Stimulated activated CD4-positive, alpha-beta T cell treated with anti-CD3 and anti-CD28 coated beads, Interleukin-15, amount 100 ng/mL, for 48 hours (primary cell): ENCODE measurements at places on chromosomes 5 and 9.

DNA sequence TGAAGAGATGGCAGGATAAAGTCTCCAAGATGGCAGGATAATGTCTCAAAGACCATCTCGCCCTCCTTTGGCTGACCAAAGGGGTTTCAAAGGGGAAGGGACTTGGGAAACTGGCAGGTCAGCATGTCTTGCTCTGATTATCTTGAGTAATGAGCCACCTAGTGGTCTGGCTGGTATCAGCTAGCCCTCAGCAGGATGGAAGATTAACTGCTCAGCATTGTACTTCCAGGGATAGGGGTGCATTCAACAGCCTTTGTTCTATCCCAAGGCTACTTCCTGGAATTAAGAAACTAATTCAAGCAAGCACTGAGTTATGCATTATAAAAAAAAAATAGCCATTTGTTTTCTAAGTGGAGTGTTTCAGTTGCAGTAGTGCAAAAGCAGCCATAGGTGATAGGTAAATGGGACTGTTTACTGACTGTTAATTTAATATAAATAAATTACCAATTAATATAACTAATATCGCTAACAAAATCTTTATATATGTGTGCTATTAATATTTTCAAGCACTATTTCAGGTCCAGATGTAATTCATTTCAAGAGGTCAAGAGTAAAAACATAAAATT is 555.5 kb downstream of the CDH9 start:
- no peak for DNase-seq

- DNase-seq: no peak
Measured at GRCh38 chr9:130090915-130091314, 37.2 kb downstream of the GPR107 start.

- DNase-seq: no peak
Measured at GRCh38 chr9:34651321-34651720, 664 bp upstream of the IL11RA start.

DNA sequence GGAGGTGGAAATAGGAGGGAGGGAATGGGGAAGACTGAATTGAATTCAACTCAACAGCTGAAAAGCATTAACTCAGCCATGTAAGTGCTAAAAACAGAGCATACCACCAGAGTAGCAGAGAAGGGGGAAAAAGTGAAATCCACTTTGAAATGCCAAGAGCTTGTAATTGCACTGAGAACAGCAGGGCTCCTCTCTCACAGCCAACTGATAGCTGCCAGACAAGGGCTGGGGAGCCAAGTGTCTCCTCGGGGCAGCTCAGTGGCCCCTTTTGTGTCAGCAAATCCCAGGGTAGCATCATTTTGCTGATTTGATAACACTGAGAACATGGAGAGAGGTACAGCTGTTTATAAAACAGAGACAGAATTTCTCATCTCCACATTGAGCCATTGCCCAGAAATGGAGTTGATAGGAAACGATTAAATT is 182.5 kb downstream of the FRMD3 start:
- DNase-seq: no peak

- no peak for DNase-seq
Measured at GRCh38 chr5:141840280-141840812, 37.9 kb downstream of the PCDH1 start.

GRCh38 chr9:91419222-91420191 is 4.1 kb downstream of the NFIL3 start:
- peak; percentile 42 for DNase-seq

- no peak for DNase-seq
Measured at GRCh38 chr5:107474361-107474715, 196.4 kb downstream of the EFNA5 start.

DNA sequence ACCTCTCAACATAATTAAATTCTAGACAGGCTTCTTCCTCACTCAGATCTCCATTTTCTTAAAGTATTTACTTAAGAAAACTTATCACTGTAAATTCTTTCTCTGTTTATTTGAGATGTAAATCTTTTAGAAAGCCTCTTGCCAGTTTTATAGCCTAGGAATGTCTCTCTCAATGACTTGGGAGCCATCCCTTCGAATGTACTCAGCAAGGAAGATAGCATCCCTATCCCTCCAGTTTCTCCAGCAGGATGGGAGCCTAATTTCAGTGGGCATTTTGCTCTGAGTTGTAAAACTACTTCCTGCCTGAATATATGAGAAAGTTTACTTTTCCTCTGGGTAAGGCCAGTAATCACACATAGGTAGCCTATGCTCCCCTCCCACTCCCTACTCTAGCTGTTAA is 558.5 kb upstream of the ARRDC3 start:
- no peak for DNase-seq

- DNase-seq: no peak
Measured at GRCh38 chr9:122179054-122179689, 19.5 kb downstream of the MORN5 start.

GRCh38 chr5:86228147-86228546 is 389.6 kb upstream of the COX7C start:
- no peak for DNase-seq

- no peak for DNase-seq
Measured at GRCh38 chr9:107638521-107639310, 149.1 kb upstream of the KLF4 start.

- no peak for DNase-seq
Measured at GRCh38 chr5:138616508-138616907, 41.3 kb upstream of the HSPA9 start.

DNA sequence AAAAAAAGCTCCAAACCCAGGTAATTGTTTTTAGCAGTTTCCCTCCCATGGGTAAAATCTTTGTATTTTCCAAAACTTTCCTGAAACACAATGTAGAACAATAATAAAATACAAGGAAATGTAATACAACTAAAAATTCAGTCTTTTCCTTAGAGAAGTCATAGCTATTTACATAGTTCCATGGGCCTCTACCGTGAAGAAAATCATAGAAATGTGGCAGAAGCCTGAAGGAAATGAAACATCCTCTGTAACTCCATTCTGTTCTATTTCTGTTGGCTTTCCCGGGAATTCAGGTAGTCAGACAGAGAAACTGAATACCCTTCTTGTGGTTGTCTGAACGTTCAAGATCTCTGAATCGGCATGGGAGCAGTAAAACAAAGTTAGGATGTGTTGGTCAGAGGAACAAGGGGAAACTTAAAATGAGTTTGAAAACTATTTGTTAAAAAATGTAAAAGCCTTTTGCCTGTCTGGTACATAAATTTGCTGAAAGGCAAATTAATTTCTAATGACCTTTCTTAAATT is 202.4 kb upstream of the ZNF608 start:
- no peak for DNase-seq

DNA sequence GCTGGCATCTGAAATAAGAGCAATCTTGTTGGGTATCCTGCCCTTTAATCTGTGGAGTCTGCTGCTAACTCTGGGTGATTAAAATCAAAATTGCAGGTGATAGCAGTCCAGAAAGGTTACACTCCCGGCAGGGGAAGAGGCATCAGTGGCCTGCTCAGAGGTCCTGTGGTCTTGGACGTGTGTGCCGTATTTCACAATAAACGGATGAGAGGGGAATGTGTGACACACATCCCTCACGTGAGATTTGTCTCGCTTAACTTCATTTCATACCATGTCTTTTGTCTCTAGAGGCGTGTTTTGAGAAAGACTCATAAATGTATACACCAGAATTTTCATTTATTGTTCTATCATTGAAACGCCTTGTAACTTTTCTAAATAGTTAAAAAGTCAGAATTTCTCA is 36.6 kb downstream of the FAM240B start:
- DNase-seq: no peak

GRCh38 chr5:31770998-31771397 is 132.1 kb downstream of the PDZD2 start:
- DNase-seq: no peak

DNA sequence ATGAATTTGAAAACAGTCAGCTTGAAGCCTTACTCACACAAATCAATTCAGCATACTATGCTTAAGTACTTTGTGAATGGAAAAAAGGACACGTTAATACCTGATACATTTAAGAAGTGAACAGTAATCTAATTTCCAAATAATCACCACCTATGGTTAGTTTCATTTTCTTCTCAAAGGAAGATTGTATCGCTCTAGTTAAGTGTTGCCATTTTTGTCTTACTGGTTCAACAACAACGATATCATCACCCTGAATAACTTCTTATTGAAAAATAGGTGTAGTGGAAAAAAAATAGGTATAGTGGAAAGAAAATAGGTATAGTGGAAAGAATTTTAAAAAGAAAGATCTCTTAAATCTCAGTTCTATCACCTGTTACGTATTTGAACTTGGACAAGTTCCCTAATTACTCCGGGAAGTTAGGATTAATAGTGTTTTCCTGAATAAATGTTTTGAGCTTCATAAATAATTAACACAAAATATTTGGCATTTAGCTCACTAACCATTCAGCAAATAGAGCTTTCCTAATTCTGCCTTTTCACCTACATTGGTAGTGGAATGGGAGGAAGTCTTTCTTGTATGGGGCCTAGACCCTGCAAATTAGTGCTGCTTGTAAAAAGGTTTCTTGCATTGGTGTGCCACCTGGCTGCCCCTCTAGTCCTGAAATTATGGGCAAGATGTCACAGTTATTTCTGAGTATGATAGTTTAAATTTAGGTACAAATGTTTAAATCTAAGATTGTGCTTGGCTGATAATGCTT is 502.6 kb upstream of the NMUR2 start:
- DNase-seq: no peak

- no peak for DNase-seq
Measured at GRCh38 chr5:73698011-73698410, 72.0 kb downstream of the ARHGEF28 start.

- DNase-seq: no peak
Measured at GRCh38 chr5:172907657-172908056, 51.6 kb upstream of the RPL26L1 start.

DNA sequence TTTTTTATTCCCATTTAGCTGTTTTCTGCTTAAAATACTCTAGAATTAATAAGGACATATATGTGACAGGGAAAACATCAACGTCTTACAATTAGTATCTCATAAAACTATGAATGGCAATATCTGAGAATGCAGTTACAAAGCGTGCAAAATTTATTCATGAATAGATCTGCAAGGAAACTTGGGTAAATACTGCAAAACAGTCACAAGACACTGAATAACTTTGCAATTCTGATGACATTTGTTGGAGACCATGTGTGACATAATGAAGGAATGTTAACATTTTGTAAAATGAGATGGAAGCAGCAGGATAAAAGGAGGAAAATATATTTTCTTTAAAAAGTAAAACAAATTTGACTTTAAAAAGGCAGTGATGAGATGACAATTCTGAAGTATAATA is 480.9 kb upstream of the SEMA6A start:
- DNase-seq: no peak

DNA sequence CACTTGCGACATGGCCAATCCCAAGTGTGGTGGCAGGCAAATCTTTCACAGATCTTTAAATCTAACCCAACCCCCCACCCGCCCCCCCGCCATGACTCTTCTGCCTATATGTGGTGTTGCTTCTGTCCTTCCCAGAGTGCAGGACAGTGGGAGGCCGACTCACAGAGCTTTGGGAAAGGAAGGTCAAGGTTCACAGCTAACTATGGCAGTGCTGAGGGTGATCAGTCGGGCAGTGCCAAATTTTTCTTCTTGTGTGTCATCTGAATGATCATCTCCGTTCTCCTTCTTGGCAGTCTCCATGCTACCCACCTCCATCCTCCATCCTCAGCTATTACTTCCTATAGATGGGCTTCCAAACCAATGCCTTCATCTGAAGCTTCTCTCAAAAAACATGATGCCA is 129.0 kb upstream of the NFIB start:
- DNase-seq: no peak

- no peak for DNase-seq
Measured at GRCh38 chr5:123269851-123270250, 153.4 kb downstream of the CEP120 start.

DNA sequence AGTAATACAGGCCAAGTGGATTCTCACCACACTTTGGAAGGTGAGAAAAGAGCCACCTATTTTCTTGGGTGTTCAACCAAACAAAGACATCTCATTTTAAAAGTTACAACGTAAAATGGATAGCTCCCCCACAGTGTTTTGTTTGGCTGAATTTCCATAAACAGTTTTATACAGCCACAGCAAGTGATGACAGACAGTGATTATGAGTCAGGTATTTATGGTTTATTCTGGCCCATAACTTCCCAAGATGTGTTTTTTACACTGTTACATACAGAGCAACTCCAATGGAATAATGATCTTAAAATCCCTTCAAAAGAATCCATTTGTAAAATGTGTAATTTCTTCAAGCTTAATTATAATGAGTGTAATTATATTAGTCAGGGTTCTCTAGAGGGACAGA is 421.3 kb downstream of the TLE1 start:
- no peak for DNase-seq

DNA sequence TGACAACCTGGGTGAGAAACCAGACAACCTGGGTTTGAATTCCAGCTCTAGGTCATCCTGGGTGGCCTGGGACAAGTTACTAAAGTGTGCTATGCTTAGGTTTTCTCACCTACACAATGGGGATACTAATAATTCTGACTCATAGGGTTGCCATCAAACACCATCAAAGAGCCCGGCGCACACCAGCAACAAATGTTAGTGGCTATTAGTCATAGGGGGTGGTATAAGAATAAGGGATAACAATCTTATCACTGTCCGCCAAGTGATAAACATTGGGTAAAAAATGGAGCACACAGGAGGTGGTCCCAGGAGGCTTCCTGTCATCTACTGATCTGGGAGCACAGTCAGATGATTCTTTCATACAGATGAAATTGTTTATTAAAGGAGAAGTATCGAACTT is 61.4 kb upstream of the AFAP1L1 start:
- DNase-seq: no peak

- DNase-seq: no peak
Measured at GRCh38 chr5:72790186-72790585, 26.3 kb upstream of the TNPO1 start.

- DNase-seq: no peak
Measured at GRCh38 chr5:27315363-27316270, 277.2 kb upstream of the CDH9 start.

GRCh38 chr5:53323943-53324642 is 156.3 kb upstream of the FST start:
- no peak for DNase-seq

GRCh38 chr5:107157809-107158208 is 512.9 kb downstream of the EFNA5 start:
- DNase-seq: no peak

- DNase-seq: no peak
Measured at GRCh38 chr9:29773676-29774075, 2200.4 kb upstream of the C9orf72 start.

DNA sequence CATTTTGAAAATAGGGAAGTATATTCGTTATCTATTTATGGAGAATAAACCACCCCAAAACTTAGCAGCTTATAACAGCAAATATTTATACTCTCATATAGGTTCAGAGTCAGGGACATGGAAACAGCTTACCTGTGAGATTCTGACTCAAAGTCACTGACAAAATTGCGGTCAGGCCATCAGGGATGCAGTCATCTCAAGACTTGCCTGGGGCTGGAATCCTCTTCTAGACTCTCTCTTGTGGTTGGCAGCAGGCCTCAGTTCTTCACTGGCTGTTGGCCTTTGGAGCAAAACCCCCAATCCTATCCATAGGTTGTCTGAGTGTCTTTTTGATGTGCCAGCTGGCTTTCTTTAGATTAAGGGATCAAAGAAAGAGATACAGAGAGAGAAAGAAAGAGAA is 275.6 kb downstream of the SEC61B start:
- DNase-seq: no peak

GRCh38 chr5:851076-851475 is 290 bp upstream of the ZDHHC11 start:
- DNase-seq: no peak

- DNase-seq: peak; percentile 43
Measured at GRCh38 chr9:96217754-96218693, 84.0 kb downstream of the HSD17B3 start.
